Activated T-cell treated with anti-CD3 and anti-CD28 coated beads for 1 hour (primary cell): ENCODE measurements at places on chromosomes 4 and X.

DNA sequence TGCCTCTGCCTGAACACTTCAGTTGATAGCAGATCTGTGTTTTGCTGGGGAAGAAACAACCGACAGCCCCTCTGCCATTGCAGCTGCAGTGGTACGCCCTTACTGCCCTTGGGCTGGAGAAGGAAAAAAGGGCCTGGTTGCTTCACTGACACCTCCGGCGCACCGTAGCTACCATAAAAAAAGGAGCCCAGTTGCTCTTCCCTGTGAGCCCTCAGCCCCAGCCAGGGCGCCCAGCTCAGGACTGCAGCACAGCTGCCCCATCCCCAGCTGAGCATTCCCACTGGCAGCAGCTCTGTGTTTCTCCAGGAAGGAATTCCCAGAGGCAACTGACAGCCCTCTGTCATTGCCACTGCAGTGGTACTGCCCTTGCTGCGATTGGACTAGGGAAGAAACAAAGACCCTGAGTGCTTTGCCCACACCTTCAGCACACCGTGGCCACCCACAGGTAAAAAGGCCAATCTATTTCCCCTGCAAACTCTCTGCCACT lies 142.7 kb downstream of the DKK2 start:
- DNase-seq = no peak

DNA sequence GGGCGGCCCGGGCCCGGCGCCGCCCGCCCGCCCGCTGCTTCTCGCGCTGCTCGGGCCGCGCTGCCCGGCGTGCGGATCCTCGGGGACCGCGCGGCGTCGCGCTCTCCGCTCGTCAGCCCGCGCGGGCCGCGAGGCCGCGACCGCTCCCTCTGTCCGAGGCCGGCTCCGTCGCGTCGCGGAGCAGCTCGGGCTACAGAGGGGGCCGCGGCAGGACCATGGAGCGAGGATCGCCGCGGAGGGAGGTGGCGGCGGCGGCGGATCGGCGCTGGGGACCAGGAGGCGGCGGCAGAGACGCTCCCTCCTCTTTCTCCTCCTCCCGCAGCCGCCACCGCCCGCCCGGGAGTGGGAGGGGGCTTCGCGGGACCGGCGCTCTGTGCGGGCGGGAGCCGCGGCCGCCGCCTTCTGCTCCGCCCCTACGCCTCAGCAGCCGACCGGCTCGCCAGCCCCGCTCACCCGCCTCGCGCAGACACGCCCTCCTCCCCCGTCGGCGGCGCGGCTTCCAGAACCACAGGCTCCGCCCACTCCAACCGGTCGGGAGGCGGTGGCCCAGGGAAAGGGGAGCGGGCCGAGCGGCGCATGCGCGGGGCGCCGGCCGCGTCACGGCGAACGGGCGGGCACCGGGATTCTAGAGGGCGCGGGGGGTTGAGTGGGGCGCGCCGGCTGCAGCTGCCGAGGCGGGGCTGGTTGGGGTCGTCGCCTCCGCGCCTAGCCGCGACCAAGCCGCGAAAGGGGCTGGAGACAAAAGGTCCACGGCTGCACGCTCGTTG lies at the start of gene CASK:
Gene CASK, minus strand, starts transcription at position 344 of the 767 bp plus-strand sequence. CDS start 566 bp downstream, outside the sequence.
- DNase-seq = peak; percentile 82

DNA sequence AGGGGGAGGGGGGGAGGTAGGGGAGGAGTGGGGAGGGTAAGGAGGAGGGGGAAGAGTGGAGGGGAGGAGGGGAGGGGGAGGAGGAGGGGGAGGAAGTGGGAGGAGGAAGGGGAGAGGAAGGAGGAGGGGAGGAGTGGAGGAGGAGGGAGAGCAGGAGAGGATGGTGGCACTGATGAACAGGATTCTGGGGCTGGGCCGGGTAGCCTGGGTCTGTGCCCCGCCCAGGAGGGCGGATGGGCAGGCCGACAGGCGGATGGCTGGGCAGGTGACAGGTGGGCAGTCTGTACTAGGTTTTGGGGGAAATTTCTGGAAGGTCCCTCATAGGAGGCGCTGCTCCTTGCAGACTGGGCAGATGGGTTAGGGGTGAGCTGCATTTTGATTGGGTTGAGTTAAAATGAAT lies 66.0 kb upstream of the ADRA2C start:
- no peak for DNase-seq

GRCh38 chrX:57772637-57773036 lies 92.6 kb upstream of the NLRP2B start:
- DNase-seq = no peak

- no peak for DNase-seq
Measured at GRCh38 chr4:82482387-82482786, 52.0 kb downstream of the ENOPH1 start.

GRCh38 chr4:184444953-184445309 lies 29.4 kb downstream of the IRF2 start:
- DNase-seq = no peak

DNA sequence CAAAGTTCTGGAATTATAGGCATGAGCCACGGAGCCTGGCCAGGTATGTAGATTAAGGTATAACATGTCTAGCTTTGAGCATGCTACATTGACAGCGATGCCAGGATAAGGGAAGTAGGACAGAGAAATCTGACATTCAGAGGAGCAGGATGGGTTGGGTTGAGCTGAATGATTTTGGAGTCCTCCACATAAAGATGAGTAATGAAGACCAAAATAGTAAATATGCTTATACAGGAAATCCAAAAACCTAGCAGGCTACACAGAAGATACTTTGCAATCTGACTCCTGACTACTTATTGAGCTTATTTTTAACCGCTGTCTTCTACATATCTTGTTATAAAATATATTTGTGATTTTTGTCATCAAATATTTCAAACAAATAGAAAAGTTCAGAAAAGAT lies 69.7 kb downstream of the PDGFC start:
- DNase-seq = no peak

- DNase-seq = no peak
Measured at GRCh38 chr4:150090836-150091235, 12.6 kb downstream of the DCLK2 start.

- DNase-seq = no peak
Measured at GRCh38 chrX:9420275-9421265, 44.3 kb upstream of the TBL1X start.

DNA sequence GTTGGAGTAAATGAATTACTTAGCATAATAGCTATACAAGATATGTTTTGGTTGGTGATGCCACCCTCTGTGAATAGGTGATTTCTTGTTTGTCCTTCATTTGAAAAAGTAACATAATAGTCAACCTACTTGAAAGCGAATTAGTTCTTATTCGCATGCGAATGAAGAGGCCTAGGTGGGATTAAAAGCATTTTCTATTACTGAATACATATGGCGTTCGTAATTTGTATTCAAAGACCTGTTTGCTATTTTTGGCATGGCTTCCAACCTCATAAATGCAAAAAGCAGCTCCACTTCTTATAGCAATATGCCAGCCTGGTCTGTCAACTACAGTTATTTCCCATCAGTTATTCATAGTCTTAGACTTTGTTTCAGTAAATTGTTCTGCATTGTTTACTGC lies 261.3 kb downstream of the TENM3 start:
- no peak for DNase-seq

DNA sequence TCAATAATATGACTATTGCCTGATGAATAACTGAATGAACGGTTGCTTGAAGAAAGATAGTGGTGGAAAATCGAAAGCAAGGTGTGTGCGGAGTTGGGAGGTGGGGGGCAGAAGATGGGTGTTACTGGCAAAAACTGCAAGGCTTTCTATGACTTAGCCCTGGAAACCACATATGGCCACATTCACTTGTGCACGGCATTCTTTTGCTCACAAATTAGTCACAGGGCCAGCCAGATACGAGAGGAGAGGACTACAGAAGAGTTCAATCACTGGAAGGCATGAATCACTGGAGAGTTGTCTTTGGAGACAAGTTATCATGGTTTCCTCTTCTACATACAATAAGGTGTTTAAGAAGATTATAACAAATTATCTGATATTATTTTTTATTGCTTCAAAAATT lies 626.5 kb upstream of the CPEB2 start:
- DNase-seq = no peak

DNA sequence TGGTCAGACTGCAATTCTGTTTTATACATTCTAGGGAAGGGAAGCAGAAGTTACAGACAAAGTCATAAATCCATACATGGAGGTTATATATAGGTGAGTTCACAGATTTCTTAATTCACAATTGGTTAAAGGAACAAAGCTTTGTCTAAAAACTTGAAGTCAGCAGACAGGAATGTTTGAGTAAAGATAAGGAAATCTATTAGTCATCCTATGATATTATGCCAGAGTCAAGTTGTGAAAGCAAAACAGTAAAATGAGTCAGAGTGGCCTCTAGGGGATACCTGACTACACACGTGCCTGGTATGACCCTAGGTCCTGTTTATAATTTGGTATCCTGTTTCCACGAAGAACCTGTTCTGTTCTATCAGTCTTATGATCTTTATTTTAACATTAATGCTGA lies 31.5 kb downstream of the ACTRT1 start:
- no peak for DNase-seq

DNA sequence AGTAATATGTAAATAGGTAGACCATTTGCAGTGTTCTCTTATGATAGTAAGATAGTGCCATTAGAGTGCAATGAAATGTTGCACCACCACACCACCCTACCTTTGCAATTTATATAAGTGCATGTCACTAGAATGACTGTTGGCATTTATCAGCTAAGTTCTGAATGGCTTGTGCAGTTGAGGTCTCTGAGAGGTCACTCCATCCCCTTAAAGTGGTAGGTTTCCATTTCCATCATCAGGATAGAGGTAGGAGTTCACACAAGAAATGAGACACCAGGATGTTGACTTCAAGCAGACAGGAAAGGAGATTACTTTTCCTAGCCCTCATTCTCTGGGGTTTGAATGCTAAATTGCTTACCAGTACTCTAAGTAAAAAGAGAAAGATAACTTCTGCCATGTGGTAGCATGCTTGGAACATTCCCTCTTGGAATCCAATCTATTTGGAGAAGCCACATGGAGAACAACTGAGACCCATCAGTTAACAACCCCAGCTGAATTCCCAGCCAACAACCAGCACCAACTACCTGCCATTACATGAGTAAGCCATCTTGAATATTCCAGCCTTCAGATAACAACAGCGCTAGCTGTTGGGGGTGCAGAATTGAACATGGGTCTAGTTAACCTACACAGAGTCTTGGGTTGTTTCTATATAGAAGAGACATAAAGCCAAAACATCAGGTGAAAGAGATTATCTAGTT lies 6.7 kb upstream of the LRBA start:
- no peak for DNase-seq

DNA sequence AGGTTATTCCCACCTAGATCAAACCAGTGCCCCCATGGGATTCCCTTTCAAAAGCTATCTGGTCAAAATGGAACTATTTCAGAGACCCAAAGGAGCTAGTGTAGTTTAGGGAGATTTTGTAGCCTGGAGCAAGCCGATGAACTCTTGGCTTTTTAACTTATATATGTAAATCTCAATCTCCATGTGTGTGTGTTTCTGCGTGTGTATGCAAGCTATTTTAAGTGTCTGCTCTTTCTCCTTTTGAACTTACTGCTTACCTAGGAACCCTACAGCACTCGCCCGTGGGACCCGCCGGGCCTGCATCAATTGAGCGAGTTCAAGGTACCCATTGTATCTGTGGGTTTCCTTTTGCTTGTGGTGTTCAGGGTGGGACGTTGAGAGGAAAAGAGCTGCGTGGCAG lies 10.4 kb downstream of the CSTF2 start:
- no peak for DNase-seq

DNA sequence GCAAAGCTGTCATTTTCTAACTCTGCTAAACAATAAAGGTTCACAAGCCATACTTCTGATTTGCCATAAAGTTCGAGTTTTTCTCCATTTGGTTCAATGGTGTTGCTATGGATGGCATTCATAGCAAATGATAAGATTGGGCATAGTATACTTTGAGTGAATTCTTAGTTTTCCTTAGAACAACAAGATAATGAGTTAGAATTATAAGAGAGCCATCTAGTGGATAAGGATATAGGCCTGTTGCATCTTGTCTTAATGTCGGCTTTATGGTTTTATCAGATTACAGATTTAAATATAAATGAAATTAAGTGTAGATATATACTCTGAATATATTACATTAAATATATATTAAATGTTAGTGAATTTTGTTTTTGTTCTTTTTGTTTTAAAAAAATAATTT lies 644.6 kb downstream of the IL1RAPL1 start:
- DNase-seq = no peak

DNA sequence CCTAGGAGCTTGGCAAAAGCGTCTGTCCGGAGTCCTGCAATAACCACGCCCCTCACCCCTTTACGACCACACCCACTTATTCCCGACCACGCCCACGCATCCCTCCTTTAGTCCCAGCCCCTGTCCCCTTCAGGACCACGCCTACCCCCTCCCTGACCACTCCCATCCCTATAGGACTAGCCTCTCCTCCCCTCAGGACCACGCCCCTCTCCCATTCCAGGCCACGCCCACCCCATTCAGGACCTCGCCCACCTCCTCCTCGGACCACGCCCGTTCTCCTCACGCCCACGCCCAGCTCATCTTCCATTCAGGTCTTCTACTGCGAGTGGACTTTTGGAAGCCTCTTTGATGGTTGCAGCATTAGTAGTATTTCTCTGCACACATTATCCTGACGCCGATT lies 131.2 kb upstream of the STX18 start:
- DNase-seq = no peak

GRCh38 chr4:54473798-54474197 lies 184.0 kb upstream of the KIT start:
- no peak for DNase-seq

GRCh38 chr4:152081024-152081423 lies 320.2 kb upstream of the GATB start:
- no peak for DNase-seq

- no peak for DNase-seq
Measured at GRCh38 chrX:153441296-153441695, 4.6 kb downstream of the TREX2 start.

DNA sequence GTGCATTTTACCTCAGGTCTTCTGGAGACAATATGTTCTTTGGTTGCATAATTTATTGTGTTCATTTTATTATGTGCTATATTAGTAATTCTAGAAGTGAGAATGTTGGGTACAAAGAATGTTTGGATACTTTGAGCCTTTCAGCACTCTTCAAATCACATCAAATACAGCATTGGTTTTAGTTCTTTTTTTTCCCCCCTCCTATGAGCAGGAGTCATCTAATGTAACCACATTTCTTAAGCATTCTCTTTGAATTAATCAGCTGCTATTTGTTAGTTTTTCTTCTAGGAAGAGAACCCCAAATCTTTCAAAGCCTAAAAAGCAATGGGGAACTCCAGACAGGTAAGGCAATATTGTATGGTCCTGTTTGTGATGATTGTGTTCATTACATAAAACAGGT lies 46.7 kb downstream of the ARL9 start:
- no peak for DNase-seq

GRCh38 chr4:185534866-185535611 lies at the start of gene PDLIM3:
Gene PDLIM3, minus strand, starts transcription at chr4:185535507. Its CDS starts 73 bp downstream, at chr4:185535434.
- DNase-seq = no peak
